ENCODE measurements at places on chromosomes 7 and 10. TPM values are rescaled to one million over a fixed set of nuclear protein-coding genes. Genes with fewer than 3 reads are reported as not detected.

- peaks cover 32% of the 10 kb centered on the region for H3K4me1 ChIP-seq
- no peak overlapping the region for H3K4me3 ChIP-seq
- H3K27me3 ChIP-seq = no peaks in the 10 kb centered on the region
- peak; percentile 74 for DNase-seq
These were observed 5.3 kb upstream of the CUZD1 start for GRCh38 chr10:122850705-122851640.

DNA sequence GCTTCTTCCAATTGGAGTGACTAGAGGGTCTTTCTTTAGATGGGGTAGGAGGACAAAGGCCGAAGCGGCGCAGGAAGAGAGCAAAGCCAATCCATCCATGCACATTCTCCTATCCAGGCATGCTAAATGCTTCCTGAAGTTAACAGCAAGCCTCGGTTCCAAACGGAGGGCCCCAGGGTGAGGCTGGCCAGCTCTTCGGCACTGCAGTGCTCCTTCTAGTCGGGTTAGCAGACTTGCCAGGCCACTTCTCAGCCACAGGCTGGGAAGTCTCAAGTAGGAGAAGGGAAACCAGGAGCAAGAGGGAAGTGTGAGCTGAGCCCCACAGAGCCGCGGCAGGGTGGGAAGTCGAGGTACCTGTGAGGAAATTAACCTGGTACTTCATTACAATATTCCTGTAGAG, 253.8 kb upstream of the INHBA start:
- no peak for DNase-seq
- no peaks in the 10 kb centered on the region for H3K36me3 ChIP-seq
- H3K27ac ChIP-seq = no peak overlapping the region
- no peaks in the 10 kb centered on the region for H3K27me3 ChIP-seq

Gene SFTPA2
- not detected for total RNA-seq

Gene MICU1
- 52.1 TPM for total RNA-seq
